ENCODE measurements at places on chromosomes 12 and 14.
A peak's percentile ranks its signal among the peaks of the same experiment; 100 is the strongest.

DNA sequence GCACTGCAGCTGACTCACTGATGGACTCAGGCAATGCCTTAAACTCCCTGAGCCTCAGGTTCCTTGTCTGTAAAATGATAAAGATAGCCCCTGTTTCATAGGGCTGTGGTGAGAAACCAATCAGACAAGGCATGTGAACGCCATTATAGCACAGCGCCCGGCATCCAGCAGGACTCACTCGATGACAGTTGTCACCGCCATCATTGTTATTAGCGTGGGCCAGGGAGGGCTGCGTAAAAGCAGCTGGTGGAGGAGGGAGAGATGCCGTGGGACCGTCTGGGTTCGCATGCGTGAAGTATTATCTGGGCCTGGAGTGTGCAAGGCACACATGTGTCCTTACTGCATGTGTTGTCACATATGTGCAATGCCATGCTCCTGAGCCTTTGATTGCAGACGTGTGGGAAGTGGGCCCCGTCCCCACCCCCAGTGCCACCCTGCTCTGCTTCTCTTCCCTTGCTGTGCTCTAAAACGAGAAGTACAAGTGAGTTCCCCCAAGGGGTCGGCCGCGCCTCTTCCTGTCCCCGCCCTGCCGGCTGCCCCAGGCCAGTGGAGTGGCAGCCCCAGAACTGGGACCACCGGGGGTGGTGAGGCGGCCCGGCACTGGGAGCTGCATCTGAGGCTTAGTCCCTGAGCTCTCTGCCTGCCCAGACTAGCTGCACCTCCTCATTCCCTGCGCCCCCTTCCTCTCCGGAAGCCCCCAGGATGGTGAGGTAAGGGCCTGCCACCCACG is at the start of gene PTPN6:
TSS of gene PTPN6 (plus strand) at position 546 of the 730 bp plus-strand sequence. CDS start at position 703, 157 bp downstream.
- peak; percentile 68 for DNase-seq

DNA sequence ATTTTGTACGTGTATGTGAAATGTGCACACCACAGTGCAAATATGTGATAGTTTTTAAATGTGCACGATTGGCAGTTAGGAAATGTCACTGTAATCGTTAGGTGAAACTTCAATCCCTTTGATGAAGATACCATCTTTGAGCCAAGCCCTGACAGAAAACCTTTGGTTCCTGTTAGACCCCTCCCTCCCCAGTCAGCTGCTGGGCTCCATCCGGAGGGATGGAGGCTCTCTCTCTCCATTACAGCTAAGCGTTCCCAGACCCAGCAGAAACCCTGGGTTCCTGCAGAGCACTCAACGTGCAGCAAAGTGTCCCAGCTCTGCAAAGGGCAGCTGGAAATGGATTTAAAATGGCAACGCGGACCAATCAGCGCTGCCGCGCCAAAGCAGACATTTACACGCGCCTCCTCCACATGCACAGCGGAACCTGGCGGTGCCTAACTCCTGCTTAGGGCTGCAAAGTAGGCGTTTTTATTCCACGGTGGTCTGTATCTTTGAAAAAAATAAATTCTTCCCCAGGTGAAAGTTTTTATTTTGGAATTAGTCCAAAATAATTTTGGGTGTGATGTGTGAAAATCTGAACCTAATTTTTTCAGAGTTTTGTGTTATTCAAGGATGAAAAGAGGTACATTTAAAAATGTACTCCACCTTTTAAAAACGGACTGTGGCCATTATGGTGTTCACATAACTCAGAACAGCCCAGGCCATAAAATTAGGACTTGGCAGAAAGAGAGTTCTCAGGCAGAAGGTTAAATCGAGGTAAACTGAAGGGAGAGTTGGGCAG is 1.4 kb upstream of the HMGA2 start:
- DNase-seq: no peak

DNA sequence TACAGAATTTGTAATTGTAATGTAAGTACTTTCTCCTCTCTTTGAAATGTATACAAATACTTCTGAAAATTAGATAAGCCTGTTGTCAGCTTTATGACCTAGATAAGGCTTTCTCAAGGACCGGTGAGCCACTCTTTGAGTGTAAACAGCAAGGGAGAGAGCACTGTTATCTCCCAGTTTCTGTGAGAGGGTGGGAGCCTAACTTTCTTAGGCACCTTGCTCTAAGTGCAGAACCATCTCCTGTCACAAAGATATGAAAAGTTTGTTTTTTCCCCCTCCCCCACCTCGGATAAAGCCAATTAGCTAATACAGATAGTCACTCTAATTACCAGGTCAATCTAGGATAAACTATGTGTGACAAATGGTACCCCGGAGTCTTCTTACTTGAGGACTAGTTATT is 35.8 kb downstream of the CAPS2 start:
- DNase-seq: no peak

- no peak for DNase-seq
These were observed 7.8 kb downstream of the GALNT6 start for GRCh38 chr12:51383269-51383905.

DNA sequence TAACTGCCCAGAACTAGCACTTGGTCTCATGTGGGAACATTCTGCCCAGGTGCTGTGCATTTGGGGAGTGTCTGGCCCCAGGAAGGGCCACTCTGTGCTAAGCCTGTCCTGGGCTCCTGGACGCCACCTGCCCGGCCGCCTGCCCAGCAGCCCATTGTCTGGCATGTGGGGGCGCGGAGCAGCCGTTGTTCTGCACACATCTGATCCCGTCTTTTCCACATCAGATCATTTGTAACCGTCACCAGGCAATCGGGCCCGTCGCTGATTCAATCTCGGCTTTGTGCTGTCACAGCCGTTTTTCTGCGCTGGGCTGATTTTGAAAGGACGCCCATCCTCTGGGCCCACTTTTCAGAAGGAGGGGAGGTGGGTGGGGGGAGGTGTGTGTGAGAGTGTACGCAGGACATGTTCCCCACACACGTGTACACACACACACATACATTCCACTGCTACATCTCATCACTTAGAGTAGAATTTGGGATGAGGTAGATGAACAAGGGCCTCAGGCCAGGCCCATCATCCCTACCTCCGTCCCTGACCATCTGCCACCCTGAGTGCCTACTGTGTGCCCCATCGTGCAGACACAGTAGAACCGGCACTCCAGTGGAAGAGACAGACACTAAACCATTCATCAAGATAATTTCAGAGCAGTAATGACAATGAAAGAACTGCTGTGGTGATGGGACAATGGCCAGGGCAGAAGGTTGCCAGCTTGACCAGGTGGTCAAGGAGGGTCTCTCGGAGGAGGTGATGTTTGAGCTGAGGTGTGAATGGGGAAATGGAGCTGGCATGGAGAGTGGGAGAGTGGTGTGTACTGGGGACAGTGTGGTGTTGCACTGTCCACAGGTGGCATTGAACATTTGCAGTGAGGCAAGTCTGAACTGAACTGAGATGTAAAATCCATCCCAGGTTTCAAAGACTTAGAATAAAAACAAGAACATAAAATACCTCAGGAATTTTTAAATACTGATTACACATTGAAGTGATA is 19.0 kb downstream of the FAM222A start:
- DNase-seq: no peak

GRCh38 chr12:67434671-67435370 is 165.7 kb downstream of the CAND1 start:
- DNase-seq: no peak

- DNase-seq: peak; percentile 66
These were observed 56.1 kb upstream of the DYRK2 start for GRCh38 chr12:67592228-67593011.

Data from CD4-positive, alpha-beta T cell treated with Interleukin-10 for 1 hour (primary cell).